ENCODE measurements at places on chromosomes 11 and 22.
A peak's percentile ranks its signal among the peaks of the same experiment; 100 is the strongest.

GRCh38 chr22:33726294-33726734 is 194.0 kb downstream of the LARGE1 start:
- H3K4me3 ChIP-seq = no peak overlapping the region
- H3K4me1 ChIP-seq = peaks cover 4% of the 10 kb centered on the region
- peaks cover 2% of the 10 kb centered on the region for H3K36me3 ChIP-seq
- no peak for DNase-seq

- H3K4me3 ChIP-seq = no peak overlapping the region
- peaks cover 6% of the 10 kb centered on the region for H3K36me3 ChIP-seq
- H3K27ac ChIP-seq = no peak overlapping the region
- no peaks in the 10 kb centered on the region for H3K4me1 ChIP-seq
These were observed 486.5 kb downstream of the TBC1D22A start for GRCh38 chr22:47248925-47249324.

DNA sequence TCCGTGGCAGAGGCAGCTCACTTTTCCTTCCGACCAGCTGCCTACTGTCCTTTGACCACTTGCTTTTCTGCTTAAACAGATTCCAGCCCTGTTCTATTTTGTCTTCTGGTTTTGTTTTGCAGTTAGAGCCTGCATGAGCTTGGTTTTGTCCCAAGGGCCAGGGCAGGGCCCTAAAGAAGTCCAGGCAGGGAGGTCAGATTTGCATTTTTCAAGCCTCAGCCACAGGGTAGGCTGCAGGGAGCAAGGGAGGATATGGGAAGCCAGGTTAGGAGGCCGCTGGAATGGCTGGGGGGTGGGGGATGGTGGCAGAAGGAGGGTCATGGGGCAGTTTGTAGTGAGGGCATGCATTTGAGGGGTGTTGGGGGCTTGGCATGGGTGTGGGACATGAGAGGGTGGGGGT is 23.1 kb downstream of the FADD start:
- no peak overlapping the region for H3K4me3 ChIP-seq
- no peak overlapping the region for H3K27ac ChIP-seq
- no peaks in the 10 kb centered on the region for H3K4me1 ChIP-seq
- DNase-seq = peak; percentile 52

GRCh38 chr11:121630041-121630440 is 177.3 kb upstream of the SORL1-AS1 start:
- H3K4me1 ChIP-seq = no peaks in the 10 kb centered on the region
- peaks cover 26% of the 10 kb centered on the region for H3K36me3 ChIP-seq
- DNase-seq = no peak
- no peaks in the 10 kb centered on the region for H3K27me3 ChIP-seq

GRCh38 chr22:35705141-35705540 is 12.5 kb upstream of the APOL5 start:
- no peaks in the 10 kb centered on the region for H3K36me3 ChIP-seq
- H3K4me1 ChIP-seq = no peaks in the 10 kb centered on the region
- DNase-seq = no peak
- no peak overlapping the region for H3K4me3 ChIP-seq

- H3K4me3 ChIP-seq = peak overlapping the region; percentile 100
- no peaks in the 10 kb centered on the region for H3K27me3 ChIP-seq
- H3K36me3 ChIP-seq = peaks cover 21% of the 10 kb centered on the region
- no peak overlapping the region for H3K27ac ChIP-seq
- no peak for DNase-seq
- H3K4me1 ChIP-seq = no peaks in the 10 kb centered on the region
These were observed 634 bp downstream of the TIMM8B start for GRCh38 chr11:112085822-112086421.

- H3K4me1 ChIP-seq = peaks cover 2% of the 10 kb centered on the region
- peak; percentile 90 for DNase-seq
- peaks cover 4% of the 10 kb centered on the region for H3K27me3 ChIP-seq
- H3K27ac ChIP-seq = no peak overlapping the region
These were observed 3.5 kb downstream of the CBX7 start for GRCh38 chr22:39148727-39149535.

GRCh38 chr11:34044664-34045485 is 6.7 kb upstream of the CAPRIN1 start:
- H3K27ac ChIP-seq = peak overlapping the region; percentile 10
- peak; percentile 54 for DNase-seq
- peaks cover 3% of the 10 kb centered on the region for H3K4me1 ChIP-seq

- no peaks in the 10 kb centered on the region for H3K4me1 ChIP-seq
- peaks cover 2% of the 10 kb centered on the region for H3K27me3 ChIP-seq
- H3K36me3 ChIP-seq = no peaks in the 10 kb centered on the region
- H3K4me3 ChIP-seq = no peak overlapping the region
These were observed 6.4 kb downstream of the DRD2 start for GRCh38 chr11:113468726-113469345.

- DNase-seq = peak; percentile 18
- H3K27ac ChIP-seq = no peak overlapping the region
- H3K36me3 ChIP-seq = no peaks in the 10 kb centered on the region
- H3K4me1 ChIP-seq = no peaks in the 10 kb centered on the region
- no peaks in the 10 kb centered on the region for H3K27me3 ChIP-seq
These were observed 94.5 kb downstream of the RPS6KA4 start for GRCh38 chr11:64453466-64453865.

GRCh38 chr22:30871391-30872284 is 96.9 kb downstream of the MORC2 start:
- no peaks in the 10 kb centered on the region for H3K4me1 ChIP-seq
- no peaks in the 10 kb centered on the region for H3K36me3 ChIP-seq
- H3K4me3 ChIP-seq = no peak overlapping the region
- H3K27ac ChIP-seq = no peak overlapping the region

DNA sequence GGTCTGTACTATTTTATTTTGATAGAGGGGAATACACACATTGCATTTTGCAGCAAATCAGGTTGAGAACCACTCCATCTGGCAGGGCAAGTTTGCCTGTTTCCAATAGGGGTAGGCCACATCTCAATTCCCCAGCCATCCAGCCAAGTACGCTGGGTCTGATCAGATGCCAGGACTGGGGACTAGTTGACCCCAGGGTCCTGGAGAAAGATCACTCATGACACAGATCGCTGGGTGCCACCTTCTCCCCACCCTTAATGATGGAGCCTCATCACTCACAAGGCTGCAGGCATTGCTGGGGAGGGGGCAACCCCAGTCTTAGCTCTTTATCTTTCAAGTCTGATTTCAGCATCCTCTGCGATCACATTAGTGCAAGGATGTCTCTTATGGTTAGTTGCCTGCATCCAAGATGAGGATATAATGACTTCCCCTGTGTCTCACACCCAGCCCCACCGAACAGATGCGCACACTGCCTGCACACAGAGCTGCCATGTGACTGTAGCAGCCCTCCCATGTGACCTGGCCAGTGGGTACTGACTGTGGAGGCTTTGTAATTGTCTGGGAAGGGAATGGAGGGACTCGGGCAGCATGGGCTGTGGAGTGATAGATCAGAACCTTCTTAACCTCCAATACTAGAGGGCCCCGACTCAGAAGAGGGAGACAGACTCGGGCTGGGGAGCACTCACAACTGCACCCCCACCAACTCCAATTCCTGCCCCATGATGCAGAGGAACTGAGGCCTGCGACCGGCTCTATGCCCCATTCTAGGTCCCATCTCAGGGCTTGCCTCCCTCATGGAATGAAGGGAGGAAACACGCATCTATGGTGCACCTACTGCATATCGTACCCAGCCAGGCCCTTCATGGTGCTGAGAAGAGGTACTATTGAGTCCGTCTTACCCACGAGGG is 155.8 kb downstream of the DSCAML1 start:
- no peaks in the 10 kb centered on the region for H3K4me1 ChIP-seq
- no peak overlapping the region for H3K4me3 ChIP-seq
- no peaks in the 10 kb centered on the region for H3K36me3 ChIP-seq

- H3K27me3 ChIP-seq = no peaks in the 10 kb centered on the region
- no peaks in the 10 kb centered on the region for H3K4me1 ChIP-seq
- H3K27ac ChIP-seq = no peak overlapping the region
- peak overlapping the region; percentile 63 for H3K4me3 ChIP-seq
These were observed 14.7 kb upstream of the PISD start for GRCh38 chr22:31676700-31677099.

DNA sequence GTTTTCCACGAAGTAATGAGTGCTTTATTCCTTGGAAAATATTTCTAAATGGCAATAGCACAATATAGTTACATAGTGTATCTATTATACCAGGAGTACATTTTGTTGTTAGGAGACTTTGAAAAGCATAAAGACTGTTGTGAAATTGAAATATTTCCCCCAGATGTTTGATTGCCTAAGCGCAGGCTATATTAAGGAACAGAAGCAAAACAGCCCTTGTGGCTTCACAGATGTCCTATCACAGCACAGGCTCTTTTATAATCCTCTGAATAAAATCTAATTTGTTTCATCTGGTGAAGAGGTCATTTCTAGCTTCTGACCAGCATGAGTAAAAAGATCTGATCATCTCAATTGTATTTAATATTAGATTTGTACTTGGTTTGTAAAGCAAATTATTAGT is 48.2 kb downstream of the BSX start:
- no peak for DNase-seq
- H3K4me3 ChIP-seq = no peak overlapping the region
- no peak overlapping the region for H3K27ac ChIP-seq
- H3K27me3 ChIP-seq = no peaks in the 10 kb centered on the region

- no peak overlapping the region for H3K27ac ChIP-seq
- H3K4me1 ChIP-seq = no peaks in the 10 kb centered on the region
- no peaks in the 10 kb centered on the region for H3K36me3 ChIP-seq
- H3K27me3 ChIP-seq = peaks cover 3% of the 10 kb centered on the region
- peak overlapping the region; percentile 53 for H3K4me3 ChIP-seq
These were observed 717 bp upstream of the SLC7A4 start for GRCh38 chr22:21032868-21033688.

DNA sequence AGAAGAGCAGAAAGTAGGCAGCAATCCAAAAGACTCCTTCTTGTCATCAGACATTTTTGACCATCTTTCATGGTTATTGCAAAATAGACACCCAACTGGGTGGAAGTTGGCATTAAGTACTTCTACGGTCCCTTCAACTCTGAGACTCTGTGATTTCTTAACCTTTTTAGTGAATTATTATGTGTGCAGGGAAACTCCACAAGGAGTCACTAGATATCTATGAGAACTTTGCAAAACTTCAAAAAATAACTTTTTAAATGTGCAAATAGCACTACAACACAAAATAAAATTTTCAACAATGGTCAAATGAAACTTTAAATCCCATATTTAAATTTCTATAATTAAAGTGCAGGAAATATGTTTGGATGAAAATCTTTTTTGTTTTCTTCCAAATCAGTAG is 88.7 kb downstream of the SLC17A6 start:
- DNase-seq = no peak
- H3K27me3 ChIP-seq = no peaks in the 10 kb centered on the region
- H3K27ac ChIP-seq = no peak overlapping the region
- no peak overlapping the region for H3K4me3 ChIP-seq

GRCh38 chr11:45158210-45158731 is 11.8 kb downstream of the PRDM11 start:
- no peaks in the 10 kb centered on the region for H3K27me3 ChIP-seq
- no peak overlapping the region for H3K27ac ChIP-seq
- no peak for DNase-seq
- H3K4me3 ChIP-seq = no peak overlapping the region

DNA sequence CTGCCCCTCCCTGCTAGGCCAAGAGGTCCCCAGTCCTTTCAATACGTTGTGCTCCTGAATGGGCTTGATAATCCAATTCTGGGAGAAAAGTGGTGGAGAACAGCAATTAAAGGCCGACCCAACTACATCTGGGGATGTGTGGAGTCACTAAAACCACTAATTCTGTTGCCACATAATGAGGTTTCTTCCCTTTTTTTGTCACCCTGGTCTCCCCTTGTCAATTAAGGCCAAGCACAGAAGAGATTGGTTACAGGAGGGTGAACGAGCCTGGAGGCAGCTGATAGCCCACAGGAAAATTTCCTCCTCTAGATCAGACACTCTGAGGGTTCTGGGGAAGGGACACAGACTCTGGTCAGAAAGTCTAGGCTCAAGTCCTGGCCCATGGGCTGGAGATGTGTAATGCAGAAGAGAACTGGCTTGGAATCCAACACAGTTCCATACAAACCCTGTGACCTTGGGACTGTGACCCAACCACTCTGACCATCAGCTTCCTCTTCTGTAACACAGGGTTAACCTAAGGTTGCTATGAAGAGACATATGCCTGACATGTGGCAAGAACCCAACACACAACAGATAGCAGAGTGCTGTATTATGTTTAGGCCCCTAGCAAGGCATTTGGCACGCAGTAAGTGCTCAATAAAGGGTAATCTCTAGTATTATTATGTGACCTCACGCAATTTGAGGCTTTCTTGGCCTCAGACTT is 146.4 kb downstream of the CHST1 start:
- no peaks in the 10 kb centered on the region for H3K36me3 ChIP-seq
- DNase-seq = no peak
- no peaks in the 10 kb centered on the region for H3K27me3 ChIP-seq
- no peaks in the 10 kb centered on the region for H3K4me1 ChIP-seq

DNA sequence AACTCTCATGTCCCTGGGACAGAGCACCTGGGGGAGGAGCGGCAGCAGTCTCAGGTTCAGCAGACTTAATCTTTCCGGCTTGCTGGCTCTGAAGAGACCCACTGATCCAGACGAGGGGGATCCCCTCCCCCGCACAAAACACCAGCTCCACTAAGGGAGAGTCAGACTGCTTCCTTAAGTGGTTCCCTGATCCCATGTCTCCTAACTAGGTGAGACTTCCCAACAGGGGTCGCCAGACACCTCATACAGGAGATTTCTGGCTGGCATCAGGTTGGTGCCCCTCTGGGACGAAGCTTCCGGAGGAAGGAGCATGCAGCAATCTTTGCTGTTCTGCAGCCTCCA is 157.2 kb upstream of the TMEM45B start:
- H3K4me3 ChIP-seq = no peak overlapping the region
- peak; percentile 64 for DNase-seq
- H3K4me1 ChIP-seq = no peaks in the 10 kb centered on the region
- no peak overlapping the region for H3K27ac ChIP-seq
- no peaks in the 10 kb centered on the region for H3K27me3 ChIP-seq

- no peak for DNase-seq
- H3K4me3 ChIP-seq = no peak overlapping the region
- H3K27me3 ChIP-seq = no peaks in the 10 kb centered on the region
- H3K4me1 ChIP-seq = no peaks in the 10 kb centered on the region
- no peak overlapping the region for H3K27ac ChIP-seq
- peaks cover 44% of the 10 kb centered on the region for H3K36me3 ChIP-seq
These were observed 61.1 kb downstream of the SPECC1L start for GRCh38 chr22:24331468-24332440.

- H3K27me3 ChIP-seq = no peaks in the 10 kb centered on the region
- peaks cover 3% of the 10 kb centered on the region for H3K4me1 ChIP-seq
- H3K36me3 ChIP-seq = no peaks in the 10 kb centered on the region
- H3K27ac ChIP-seq = no peak overlapping the region
These were observed 15.3 kb upstream of the ANKK1 start for GRCh38 chr11:113372309-113372708.

DNA sequence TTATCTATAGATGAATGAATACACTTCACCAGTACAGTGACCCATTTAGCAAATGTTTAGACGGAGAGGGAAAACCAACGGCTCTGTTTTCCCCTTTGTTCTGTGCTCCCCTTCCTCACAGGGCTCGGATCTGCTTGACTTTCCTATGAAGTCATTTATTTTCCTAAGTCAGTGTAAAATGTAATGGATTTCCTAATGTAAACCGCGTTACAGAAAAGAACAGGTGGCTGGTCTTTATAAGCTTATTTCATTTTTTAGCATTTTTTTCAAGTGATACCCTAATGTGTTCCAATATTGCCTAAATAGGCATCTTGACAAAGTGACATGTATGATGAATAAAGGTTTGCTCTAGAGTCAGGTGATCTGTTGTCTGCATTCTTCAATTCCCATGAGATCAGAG is 207.5 kb downstream of the PGR start:
- H3K27me3 ChIP-seq = no peaks in the 10 kb centered on the region
- H3K36me3 ChIP-seq = no peaks in the 10 kb centered on the region
- H3K4me3 ChIP-seq = no peak overlapping the region
- H3K27ac ChIP-seq = no peak overlapping the region
- no peaks in the 10 kb centered on the region for H3K4me1 ChIP-seq
- no peak for DNase-seq
